Body of pancreas (tissue), 4 donors: ENCODE measurements at places on chromosomes 5 and 9. TPM values are rescaled to one million over a fixed set of nuclear protein-coding genes. Genes with fewer than 3 reads are reported as not detected.

DNA sequence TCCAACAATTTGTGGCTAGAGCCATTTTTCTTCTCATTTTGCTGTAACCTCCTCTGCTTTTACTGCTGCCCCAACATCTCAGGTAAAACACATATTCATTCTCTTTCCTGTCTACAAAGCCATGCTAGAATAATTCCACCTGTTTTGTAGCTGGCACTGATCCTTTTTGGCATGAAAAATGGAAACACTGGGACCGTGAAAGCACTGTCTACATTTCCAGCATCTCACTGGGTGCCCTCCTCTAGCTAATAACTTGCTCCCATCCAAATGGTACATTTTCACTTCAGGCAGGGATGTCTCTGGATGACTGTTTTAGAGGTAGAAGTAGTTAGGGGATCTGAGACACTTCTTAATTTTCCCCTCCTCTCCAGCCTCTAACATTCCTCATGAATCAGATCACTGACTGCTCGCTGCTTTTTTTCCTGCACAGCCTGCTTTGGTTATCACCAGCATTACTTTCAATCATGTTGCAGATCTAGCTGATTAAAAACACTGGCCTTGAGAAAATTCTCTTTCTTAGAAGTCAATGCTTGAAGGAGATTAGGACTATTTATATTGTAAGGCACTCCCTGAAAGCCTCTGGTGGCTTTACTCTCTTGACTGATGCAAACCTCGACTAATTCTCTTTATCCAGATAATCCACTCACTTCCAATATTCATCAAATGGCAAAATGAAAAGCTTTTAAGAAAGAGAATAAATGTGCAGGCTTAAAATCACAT is 1312.6 kb upstream of the DMAC1 start:
- H3K27ac ChIP-seq: no peak overlapping the region
- DNase-seq: no peak
- no peaks in the 10 kb centered on the region for H3K27me3 ChIP-seq
- no peaks in the 10 kb centered on the region for H3K36me3 ChIP-seq
- no peak overlapping the region for H3K4me3 ChIP-seq

DNA sequence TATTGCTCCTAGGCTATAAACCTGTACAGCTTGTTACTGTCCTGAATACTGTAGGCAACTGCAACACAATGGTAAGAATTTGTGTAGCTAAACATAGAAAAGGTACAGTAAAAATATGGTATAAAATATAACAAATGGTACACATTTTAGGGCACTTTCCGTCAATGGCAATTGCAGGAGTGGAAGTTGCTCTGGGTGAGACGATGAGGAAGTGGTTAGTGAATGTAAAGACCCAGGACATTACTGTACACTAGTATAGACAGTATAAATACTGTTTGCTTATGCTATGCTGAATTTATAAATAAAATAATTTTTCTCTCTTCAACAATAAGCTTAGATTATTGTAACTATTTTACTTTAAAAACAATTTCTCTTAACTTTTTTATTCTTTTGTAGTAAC is 15.6 kb upstream of the ADRB2 start:
- H3K27ac ChIP-seq: no peak overlapping the region
- H3K4me3 ChIP-seq: no peak overlapping the region
- H3K27me3 ChIP-seq: no peaks in the 10 kb centered on the region
- H3K36me3 ChIP-seq: no peaks in the 10 kb centered on the region
- no peaks in the 10 kb centered on the region for H3K4me1 ChIP-seq
- no peak for DNase-seq

GRCh38 chr9:125629446-125629845 is 77.6 kb downstream of the MAPKAP1 start:
- no peaks in the 10 kb centered on the region for H3K36me3 ChIP-seq
- H3K4me3 ChIP-seq: no peak overlapping the region
- H3K27me3 ChIP-seq: no peaks in the 10 kb centered on the region
- no peak for DNase-seq
- no peak overlapping the region for H3K27ac ChIP-seq

GRCh38 chr5:135026645-135027265 is 7.3 kb downstream of the PITX1 start:
- no peak overlapping the region for H3K4me3 ChIP-seq
- DNase-seq: no peak
- H3K27me3 ChIP-seq: no peaks in the 10 kb centered on the region
- no peak overlapping the region for H3K27ac ChIP-seq
- H3K4me1 ChIP-seq: peaks cover 26% of the 10 kb centered on the region

DNA sequence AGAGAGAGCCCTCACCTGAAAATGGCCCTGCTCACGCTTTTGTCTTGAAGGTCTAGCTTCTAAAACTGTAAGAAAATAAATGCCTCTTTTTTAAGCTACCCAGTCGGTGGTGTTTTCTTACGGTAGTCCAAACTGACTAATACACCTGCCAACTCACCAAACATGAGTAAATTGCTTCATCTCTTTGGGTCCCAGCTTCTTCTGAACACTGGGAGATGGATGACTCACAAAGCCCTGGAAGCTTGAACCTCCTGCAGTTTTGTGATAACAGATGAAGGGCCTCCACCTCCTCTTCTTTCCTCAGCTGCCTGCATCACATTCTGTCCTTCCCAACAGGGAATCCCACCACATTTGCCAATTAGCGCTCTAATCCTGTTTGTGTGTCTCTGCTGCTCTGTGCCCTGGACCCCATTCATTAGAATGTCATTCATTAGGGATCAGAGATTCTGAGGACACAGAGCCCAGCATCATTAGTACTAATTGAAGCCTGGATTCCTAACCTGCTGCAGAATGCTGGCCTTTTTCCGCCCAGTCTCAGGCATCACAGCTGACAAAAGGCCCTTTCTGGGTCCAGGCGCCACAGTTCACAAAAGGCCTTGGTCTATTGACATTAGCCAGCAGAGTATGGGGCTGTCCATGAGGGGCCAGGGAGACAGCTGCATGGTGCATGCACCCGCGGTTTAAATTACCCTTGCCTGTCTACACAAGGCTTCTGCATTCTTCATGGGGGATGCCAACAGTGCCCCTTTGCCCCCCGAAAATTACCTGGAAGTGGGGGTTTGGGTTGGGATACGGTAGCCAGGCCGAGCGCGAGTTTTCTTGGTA is 349.3 kb downstream of the SEMA5A start:
- no peak overlapping the region for H3K4me3 ChIP-seq
- no peaks in the 10 kb centered on the region for H3K4me1 ChIP-seq
- no peak overlapping the region for H3K27ac ChIP-seq

GRCh38 chr9:108759399-108759798 is 96.4 kb downstream of the ACTL7B start:
- H3K4me3 ChIP-seq: no peak overlapping the region
- H3K36me3 ChIP-seq: no peaks in the 10 kb centered on the region
- no peaks in the 10 kb centered on the region for H3K27me3 ChIP-seq
- H3K27ac ChIP-seq: no peak overlapping the region
- peak; percentile 54 for DNase-seq

- H3K4me3 ChIP-seq: no peak overlapping the region
- DNase-seq: no peak
- H3K27me3 ChIP-seq: no peaks in the 10 kb centered on the region
- no peak overlapping the region for H3K27ac ChIP-seq
- H3K36me3 ChIP-seq: no peaks in the 10 kb centered on the region
Measured at GRCh38 chr9:131982671-131983239, 96.9 kb downstream of the MED27 start.

- H3K36me3 ChIP-seq: peaks cover 4% of the 10 kb centered on the region
- no peaks in the 10 kb centered on the region for H3K27me3 ChIP-seq
- no peak overlapping the region for H3K27ac ChIP-seq
Measured at GRCh38 chr5:134794082-134794481, 35.5 kb downstream of the DDX46 start.

GRCh38 chr5:168802337-168802736 is 223.2 kb upstream of the PANK3 start:
- no peaks in the 10 kb centered on the region for H3K27me3 ChIP-seq
- no peaks in the 10 kb centered on the region for H3K36me3 ChIP-seq
- no peaks in the 10 kb centered on the region for H3K4me1 ChIP-seq
- H3K4me3 ChIP-seq: no peak overlapping the region

- peak overlapping the region; percentile 92 for H3K4me3 ChIP-seq
- DNase-seq: no peak
- no peaks in the 10 kb centered on the region for H3K27me3 ChIP-seq
- peaks cover 40% of the 10 kb centered on the region for H3K4me1 ChIP-seq
- H3K27ac ChIP-seq: peak overlapping the region; percentile 91
Measured at GRCh38 chr5:181222630-181223057, 437 bp upstream of the TRIM41 start.

GRCh38 chr9:127393645-127394044 is 3.3 kb upstream of the SLC2A8 start:
- no peaks in the 10 kb centered on the region for H3K36me3 ChIP-seq
- DNase-seq: no peak

DNA sequence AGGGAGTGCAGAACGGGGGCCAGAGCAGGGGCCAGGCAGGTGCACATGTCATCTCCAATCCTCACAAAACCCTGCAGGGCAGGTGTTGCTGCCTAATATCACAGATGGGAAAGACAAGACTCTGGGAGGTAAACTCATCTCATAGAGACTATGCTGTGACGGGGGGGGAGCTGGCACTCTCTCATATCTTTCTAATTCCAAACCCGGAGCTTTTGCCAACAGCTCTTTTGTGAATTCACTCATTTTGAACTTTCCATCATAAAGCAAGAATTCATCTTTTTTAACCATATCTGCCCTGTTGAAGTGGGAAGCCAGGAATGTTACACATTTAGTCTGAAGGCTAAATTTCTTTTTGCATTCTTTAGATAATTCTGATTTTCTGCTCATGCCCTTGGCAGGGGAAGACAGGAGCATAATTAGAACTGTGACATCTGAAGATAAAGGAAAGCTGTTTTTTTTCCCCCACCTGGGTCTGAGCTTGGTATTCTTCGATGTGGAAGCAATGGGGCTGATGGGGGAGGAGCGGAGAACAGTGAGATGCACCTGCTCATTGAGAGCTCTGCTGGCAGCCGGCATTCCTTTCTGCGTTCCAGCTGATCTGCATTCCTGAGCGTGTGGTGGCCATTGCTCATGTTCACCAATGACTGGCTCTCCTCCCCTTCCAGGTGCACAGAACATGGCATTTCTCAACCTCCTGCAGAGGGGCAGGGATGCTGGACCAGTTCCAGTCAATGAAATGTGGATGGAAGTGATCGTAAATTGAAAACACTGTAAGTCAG is 159.2 kb downstream of the NSG2 start:
- H3K27ac ChIP-seq: peak overlapping the region; percentile 62
- DNase-seq: peak; percentile 62
- no peak overlapping the region for H3K4me3 ChIP-seq
- peaks cover 13% of the 10 kb centered on the region for H3K4me1 ChIP-seq

DNA sequence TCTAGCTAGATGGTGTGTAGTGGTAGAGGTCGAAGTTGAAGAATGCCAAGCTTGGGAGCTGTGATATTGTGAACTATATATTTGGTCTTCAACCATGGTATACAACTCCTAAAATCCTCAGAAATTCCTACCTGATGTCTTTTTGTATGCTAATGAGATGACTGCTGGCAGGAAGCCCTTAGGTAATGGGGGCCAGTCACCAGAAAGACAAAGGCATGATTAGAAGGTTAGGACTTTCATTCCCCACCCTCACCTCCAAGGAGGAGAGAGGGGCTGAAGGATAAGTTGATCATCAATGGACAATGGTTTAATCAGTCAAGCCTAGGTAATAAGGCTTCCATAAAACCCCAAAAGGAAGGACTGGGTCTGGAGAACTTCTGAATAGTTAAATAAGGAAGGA is 285.7 kb upstream of the POU5F2 start:
- DNase-seq: no peak
- no peaks in the 10 kb centered on the region for H3K4me1 ChIP-seq
- H3K4me3 ChIP-seq: no peak overlapping the region
- no peaks in the 10 kb centered on the region for H3K27me3 ChIP-seq
- H3K36me3 ChIP-seq: no peaks in the 10 kb centered on the region
- no peak overlapping the region for H3K27ac ChIP-seq

DNA sequence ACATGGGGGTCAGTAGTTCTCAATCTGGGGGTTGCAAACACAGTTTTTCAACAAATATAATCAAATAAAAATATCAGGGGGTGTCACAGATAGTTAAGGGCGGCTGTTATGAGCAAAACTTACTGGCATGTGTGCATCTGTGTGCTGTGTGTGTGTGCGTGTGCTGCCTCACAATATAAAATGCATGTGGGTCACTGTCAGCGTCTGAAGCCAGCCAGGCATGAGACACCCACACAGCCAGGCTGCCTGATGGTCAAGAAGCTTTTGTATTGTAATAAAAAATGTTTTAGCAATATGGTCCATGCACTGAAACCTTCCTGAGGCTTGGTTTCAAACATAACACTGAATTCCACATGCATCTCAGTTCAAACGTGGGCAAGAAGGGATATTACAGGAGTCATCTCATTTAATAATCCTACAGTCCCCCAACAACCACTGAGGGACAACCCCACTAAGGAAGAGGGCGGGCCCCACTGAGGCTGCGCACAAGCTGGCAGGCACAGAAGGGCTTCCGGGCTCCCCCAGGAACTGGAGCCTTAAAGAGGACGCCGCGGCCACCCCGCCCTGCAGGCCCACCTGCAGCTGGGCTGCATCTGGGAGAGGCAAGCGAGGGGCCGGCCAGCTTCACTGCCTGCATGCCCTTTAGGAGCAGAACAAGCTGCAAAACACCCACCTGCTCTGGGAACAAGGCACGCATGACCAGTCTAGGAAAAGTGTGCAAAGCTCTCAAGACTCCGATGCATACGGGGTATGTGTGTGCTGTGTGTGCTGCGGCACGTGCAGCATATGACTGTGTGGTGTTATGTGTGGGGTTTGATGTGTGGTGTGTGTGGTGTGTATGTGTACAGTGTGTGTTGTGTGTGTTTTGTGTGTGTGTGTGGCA is 14.1 kb downstream of the SEMA4D start:
- no peaks in the 10 kb centered on the region for H3K4me1 ChIP-seq
- no peak for DNase-seq
- H3K4me3 ChIP-seq: no peak overlapping the region

GRCh38 chr5:163502521-163502920 is 2.9 kb upstream of the MAT2B start:
- no peak overlapping the region for H3K4me3 ChIP-seq
- H3K27ac ChIP-seq: peak overlapping the region; percentile 86
- DNase-seq: no peak
- H3K36me3 ChIP-seq: no peaks in the 10 kb centered on the region
- no peaks in the 10 kb centered on the region for H3K27me3 ChIP-seq

DNA sequence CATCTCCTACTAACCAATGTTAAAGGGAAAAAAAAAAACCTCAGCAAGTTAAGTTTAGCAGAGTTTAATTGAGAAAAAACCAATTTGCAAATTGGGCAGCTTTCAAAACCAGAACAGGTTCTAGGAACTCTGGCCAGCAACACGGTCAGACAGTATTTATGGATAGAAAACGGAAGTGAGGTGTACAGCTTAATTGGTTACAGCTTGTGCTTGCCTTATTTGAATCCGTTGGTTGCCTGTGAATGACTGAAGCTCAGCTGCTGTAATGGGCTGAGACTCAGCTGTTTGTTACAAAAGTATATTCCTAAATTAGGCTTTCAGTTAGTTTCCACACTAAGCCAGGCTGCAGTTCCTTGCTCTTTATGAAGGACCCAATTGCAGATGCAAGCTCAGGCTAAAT is 217.0 kb downstream of the SREK1 start:
- no peak for DNase-seq
- H3K27ac ChIP-seq: no peak overlapping the region
- no peaks in the 10 kb centered on the region for H3K27me3 ChIP-seq
- H3K4me3 ChIP-seq: no peak overlapping the region
- H3K36me3 ChIP-seq: no peaks in the 10 kb centered on the region
- H3K4me1 ChIP-seq: no peaks in the 10 kb centered on the region

The FSTL4 gene
- total RNA-seq: 0.26 TPM

The DIPK1B gene
- total RNA-seq: 25.7 TPM

The GRXCR2 gene
- total RNA-seq: not detected

The PHF24 gene
- total RNA-seq: not detected

The DNM1 gene
- total RNA-seq: 13.0 TPM

The EPB41L4A gene
- 16.2 TPM for total RNA-seq

The GARNL3 gene
- 23.6 TPM for total RNA-seq

The GDA gene
- 4.4 TPM for total RNA-seq

The EIF4E1B gene
- total RNA-seq: 0.26 TPM

The S100Z gene
- not detected for total RNA-seq
